ENCODE measurements at places on chromosomes 1 and 21.
A peak's percentile ranks its signal among the peaks of the same experiment; 100 is the strongest.

GRCh38 chr1:6424619-6425593, at the start of gene ESPN:
ESPN (plus strand) TSS chr1:6424776; CDS start chr1:6424956, 180 bp downstream.
- no peak for DNase-seq

- DNase-seq, result peak; percentile 39
Observed at GRCh38 chr21:36320421-36321324, 676 bp downstream of the MORC3 start.

- no peak for DNase-seq
Observed at GRCh38 chr1:170731566-170732251, 67.8 kb downstream of the PRRX1 start.

DNA sequence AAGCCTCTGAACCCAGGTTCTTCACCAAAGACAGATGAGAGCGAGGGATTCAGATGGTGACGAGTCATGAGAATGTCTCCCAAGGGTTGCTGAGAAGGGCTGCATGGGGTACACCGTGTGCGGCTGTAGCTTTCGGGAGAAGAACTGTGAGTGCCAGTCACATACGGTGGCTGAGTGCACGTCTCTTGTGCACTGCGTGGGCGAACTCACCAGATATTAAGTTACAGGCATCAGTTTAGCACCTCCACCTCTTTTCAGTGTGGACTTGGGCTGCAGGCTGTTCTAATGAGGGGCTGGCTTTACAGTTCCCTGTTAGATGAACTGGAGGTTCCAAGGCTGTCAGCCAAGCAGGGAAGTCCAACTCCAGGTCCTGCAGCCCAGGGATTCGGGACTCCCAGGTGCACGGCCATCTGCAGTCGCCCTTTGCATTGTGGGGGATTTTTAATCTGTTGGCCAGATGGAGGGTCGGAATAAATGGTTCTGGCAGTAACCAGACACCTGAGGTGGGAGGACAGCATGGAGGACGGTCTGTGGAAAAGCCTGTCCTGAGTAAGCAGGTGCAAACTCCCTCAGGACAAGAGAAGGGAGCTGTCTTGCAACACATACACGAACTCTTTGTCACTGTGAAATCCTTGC, 26.5 kb upstream of the AVPR1B start:
- DNase-seq, result no peak

DNA sequence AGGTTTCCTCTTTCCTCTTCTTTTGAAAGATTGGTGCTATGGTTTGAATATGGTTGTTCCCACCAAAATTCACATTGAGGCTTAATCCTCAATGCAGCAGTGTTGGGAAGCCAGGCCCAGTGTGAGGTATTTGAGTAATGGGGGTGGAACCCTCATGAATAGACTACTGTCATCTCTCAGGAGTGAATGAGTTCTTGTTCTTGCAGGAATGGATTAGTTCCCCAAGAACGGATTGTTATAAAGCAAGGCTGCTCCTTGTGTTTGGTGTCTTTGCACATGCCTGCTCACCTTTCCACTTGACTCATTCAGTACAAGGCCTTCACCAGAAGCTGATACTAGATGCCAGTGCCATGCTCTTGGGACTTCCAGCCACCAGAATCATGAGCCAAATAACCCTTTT, 223.2 kb downstream of the BACH1 start:
- DNase-seq, result no peak

DNA sequence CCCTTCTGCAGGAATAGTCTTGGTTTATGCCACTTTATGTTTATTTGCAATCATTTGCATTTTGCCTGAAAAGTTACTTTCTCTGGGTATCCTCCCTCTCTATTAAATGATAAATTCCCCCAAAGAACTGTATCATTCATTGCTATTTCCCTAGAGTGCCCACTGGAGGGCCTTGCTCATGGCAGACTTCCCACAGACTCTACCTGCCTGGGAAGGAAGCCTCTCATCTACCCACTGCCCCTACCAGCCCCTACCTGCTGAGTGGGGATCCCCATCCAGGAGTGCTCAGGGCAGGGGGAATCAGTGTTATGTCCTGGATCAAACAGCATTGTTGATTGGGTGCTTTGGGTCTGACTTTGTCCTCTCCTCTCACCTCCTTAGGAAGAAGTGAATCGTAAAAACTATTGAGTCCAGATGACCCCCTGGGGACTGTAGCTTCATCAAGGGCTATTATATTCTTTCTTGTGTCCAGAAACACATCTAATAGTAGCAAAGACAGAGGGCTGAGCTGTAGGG, 6.8 kb upstream of the LRRN2 start:
- DNase-seq, result no peak

- DNase-seq, result peak; percentile 60
Observed at GRCh38 chr1:201703621-201704438, 125.1 kb upstream of the IPO9 start.

- DNase-seq, result peak; percentile 12
Observed at GRCh38 chr1:21904704-21905520, 32.2 kb downstream of the HSPG2 start.

GRCh38 chr1:112767646-112768045, 52.5 kb upstream of the PPM1J start:
- DNase-seq, result no peak

DNA sequence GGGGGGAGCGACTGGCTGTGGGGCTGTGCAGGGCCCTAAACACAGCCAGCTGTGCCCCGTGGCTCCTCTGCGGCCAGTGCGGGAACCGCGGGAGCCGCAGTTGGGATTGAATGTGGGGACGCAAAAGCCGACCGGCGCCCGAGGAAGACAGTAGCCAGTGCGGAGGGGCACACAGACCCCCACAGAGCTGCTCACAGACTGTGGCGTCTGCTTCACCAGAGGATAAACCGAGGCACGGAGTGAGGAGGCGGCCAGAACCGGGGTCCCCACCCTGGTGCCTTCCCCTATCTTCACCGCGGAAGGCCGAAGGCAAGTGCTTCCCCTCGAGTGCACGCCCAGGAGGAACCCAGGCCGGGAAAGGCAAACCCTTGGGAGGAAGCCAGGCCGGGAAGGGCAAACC, 8.7 kb upstream of the TMEM52 start:
- no peak for DNase-seq

GRCh38 chr1:53574621-53575020, 115.4 kb downstream of the DMRTB1 start:
- no peak for DNase-seq

- DNase-seq, result no peak
Observed at GRCh38 chr21:45593162-45594022, 50.1 kb upstream of the PCBP3 start.
